ENCODE measurements at places on chromosomes 5 and 9.

DNA sequence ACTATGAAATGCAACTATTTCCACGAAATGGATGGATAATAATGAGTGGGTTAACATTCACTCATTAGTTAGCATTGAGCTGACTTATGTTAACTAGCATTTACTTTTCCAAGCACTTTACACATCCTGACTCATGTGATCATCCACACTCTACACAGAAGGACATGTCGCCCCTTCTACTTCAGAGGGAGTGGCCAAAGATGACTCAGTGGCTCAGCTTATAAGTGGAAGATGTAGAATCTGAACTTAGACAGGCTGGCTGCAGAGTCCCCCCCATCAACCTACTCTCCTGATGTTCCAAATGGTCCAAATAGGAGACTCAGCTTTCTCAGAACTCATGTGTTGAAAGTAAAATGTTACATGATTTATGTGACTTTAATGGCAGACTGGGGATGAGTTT is 146.0 kb downstream of the ADCY2 start:
- DNase-seq, result no peak

- DNase-seq, result no peak
Measured at GRCh38 chr5:173123416-173123815, 20.9 kb upstream of the BNIP1 start.

GRCh38 chr9:36148311-36149051 is 11.9 kb downstream of the GLIPR2 start:
- no peak for DNase-seq

DNA sequence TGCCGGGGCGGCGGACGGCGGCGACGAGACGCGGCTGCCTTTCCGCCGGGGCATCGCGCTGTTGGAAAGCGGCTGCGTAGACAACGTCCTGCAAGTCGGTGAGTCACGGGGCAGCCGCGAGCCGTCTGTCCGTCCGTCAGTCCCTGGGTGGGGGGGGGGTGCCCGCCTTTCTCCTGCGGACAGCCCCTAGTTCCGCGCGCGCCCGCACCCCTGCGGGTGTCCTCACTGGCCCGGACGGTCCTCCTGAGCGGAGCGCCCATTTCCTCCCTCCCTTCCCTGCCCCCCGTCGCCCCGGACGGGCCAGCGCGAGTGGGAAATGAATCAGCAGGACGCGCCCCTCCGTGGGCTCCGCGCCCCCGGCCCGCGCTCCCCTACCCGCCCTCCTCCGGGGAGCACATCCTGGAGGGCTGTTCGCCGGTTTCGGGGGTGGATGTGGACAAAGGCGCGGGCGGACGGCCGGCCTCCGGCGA is 828 bp downstream of the ZSWIM6 start:
- DNase-seq, result no peak

- no peak for DNase-seq
Measured at GRCh38 chr9:104028827-104029226, 65.3 kb upstream of the SMC2 start.

- DNase-seq, result no peak
Measured at GRCh38 chr9:24832307-24832706, 286.6 kb upstream of the IZUMO3 start.

DNA sequence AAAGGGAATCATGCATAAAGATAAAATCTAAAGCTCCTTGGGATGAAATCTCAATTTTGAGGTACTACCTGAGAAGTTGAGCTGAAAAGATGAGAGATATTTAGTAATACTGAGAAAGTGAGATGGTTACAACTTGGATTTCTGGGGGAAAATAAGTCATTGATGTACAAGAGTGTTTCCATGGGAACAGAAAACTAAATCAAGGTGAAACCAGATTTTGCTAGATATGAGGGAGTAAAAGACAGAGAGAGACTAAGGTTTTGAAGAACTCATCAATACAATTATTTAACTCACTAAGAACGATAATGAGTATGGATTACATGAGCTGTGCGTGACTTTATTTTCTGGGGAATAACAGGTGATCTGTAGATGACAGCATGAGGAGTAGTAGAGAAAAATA is 10.2 kb upstream of the ST8SIA4 start:
- no peak for DNase-seq

DNA sequence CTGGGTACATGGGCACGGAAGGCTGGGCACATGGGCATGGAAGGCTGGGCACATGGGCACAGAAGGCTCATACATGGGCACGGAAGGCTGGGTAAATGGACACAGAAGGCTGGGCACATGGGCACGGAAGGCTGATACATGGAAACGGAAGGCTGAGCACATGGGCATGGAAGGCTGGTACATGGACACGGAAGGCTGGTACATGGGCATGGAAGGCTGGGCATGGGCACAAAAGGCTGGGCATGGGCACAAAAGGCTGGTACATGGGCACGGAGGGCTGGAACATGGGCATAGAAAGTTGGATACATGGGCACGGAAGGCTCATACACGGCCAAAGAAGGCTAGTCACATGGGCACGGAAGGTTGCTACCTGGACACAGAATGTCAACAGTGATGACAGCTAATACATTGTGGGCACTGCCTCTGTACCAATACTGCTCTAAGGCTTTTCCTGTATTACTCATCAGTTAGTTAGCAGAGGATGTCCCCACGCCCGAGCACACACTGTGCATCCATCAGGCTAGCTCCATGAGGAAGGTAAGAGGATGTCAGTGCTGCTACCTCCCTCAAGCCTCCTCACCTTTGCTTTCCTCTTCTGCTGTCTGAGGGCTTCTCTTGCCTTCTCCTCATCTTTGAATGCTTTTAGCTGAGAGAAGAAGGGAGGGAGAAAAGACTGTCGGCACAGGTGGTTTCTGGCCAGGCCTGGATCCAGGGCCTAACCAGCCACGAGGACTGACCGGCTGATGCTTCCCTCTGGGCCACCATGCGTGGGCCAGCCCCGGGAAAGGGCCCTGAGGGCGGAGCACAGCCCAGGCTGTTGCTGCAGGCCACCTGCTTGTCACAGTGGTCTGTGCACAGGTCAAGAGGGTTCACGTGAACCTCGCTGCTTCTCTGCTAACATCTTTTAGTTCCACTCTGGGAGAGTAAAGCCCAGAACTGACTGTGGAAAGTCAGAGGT is 14.3 kb downstream of the GPX3 start:
- no peak for DNase-seq

DNA sequence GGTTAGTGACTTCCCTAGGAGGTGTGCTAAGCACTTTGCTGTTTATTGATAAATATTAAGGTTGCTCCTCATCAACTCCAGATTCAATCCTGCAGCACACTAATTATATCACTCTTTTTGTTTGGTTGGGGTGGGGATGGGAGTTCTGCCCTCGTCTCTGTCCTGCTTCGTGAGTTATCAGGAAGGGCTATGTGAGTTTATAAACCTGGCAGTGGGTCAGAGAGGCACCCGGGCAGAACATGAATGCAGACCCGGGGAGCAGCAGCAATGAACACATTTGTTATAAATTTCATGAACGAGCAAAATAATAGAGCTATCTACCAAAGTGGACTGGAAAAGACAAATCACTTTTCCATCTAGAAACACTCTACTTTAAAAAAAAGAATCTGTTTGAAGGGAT is 125.5 kb upstream of the WWC1 start:
- DNase-seq, result no peak

DNA sequence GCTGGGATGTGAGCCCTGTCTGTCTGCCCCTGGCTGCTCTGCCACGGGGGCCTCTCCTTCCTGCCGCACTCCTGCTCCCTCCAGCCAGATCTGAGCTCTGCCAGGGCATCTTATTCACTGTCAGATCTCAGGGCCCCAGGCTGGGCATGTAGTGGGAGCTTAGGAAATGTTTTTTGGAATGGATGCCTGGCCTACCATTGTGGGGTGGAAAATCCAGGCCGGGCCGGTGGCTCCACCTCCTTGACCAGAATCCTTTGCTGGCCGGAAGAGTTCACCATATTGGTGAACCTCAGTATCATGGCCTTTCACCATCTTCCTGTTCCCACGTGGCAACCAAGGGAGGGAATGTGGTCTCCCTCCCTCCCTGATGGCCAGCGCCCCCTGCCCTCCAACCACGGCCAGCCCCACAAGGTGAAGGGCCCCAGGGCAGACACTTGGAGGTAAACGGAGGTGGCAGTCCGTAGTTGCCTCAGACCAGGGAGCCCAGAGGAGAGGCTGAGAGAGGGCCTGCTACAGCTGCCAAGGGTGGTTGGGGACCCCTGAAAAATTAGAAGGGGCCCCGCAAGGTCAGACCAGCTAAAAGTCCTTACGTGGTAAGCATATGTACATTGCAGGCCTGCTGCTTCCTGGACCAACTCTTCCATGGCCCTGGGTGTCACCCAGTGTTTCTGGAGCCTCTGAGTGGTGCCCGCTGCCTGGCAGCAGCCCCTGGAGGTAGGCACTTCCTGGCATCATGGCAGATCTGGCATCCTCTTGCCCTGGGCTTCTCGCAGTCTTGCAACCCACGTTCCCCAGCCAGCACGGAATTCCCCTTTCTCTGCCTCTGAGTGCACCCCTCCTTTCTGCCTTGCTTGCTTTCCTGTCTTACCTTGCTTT is 153.3 kb downstream of the RGS3 start:
- no peak for DNase-seq

DNA sequence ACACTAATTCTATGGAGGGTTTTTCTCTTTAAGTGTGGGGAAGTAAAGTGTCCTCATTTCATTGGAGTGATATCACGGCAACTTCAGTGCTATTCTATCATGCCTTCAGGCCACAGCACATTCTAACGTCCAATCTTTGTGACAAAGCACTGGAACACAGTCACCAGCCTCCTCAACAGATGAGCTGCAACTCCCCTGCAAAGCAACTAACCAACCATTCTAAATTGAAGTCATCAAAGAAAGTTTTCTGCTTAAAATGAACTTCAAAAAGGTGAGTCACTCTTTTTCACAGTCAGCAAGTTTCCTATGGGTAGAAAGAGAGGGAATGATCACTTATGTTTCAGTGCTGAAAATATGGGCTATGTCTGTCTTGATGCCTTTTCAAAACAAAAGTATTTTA is 190.8 kb downstream of the ELAVL2 start:
- DNase-seq, result no peak

GRCh38 chr5:170614720-170615119 is 110.9 kb downstream of the KCNIP1 start:
- no peak for DNase-seq

Measured in stimulated activated CD4-positive, alpha-beta T cell treated with anti-CD3 and anti-CD28 coated beads, Interleukin-2, amount 100 ng/mL, for 4 hours (primary cell).